ENCODE measurements at places on chromosomes 7 and 10.
A peak's percentile ranks its signal among the peaks of the same experiment; 100 is the strongest.

DNA sequence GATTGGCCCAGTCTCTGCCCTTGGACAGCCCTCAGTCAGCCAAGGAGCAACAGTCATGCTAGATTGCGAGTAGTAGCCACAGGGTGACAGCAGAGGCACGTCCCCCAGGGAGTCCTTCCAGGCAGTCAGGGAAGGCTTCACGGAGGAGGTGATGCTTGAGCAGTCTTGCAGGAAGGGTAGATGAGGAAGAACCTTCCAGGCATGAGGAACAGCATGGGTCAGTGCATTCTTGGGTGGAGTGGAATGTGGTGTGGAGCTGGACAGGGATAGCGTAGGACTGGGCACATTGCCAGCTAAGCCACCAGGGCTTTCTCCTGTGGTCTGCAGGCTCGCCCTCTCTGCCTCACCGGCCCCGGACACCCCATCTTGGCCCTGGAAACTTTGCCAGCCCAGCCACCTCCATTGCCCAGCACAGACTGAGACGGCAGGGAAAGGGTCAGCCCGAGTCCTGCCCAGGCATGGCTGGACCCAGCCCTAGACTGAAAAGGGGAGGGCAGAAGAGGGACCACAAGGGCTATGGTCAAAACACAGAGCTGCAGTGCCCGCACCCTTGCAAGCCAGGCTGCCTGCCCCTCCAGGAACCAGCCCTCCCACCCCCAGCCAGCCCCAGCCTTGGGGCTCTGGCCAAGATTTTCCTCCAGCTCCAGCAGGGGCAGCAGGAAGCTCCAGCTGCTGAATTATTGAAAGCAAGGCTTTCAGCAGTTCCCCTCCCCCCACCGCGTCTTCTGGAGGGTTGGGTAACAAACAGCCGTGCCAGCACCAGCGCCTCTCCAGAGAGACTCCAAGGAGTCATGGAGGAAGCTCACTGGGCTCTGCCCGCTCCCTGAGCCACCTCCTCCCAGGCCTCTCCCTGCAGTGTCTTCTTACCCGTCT is 18.7 kb downstream of the SRRM3 start:
- peak; percentile 10 for DNase-seq

GRCh38 chr7:116986611-116987565 is 33.6 kb downstream of the ST7 start:
- no peak for DNase-seq

- no peak for DNase-seq
These were observed 718.8 kb downstream of the MAGI2 start for GRCh38 chr7:78734626-78735025.

GRCh38 chr7:146119002-146119401 is 2.4 kb downstream of the CNTNAP2 start:
- no peak for DNase-seq

- DNase-seq = no peak
These were observed 521.6 kb upstream of the SORCS1 start for GRCh38 chr10:107686095-107686494.

GRCh38 chr10:11148142-11149028 is 130.7 kb downstream of the CELF2 start:
- DNase-seq = no peak

- DNase-seq = no peak
These were observed 266 bp upstream of the MDFIC start for GRCh38 chr7:114921631-114922025.

GRCh38 chr7:95059842-95060313 is 152.5 kb downstream of the PPP1R9A start:
- DNase-seq = no peak

DNA sequence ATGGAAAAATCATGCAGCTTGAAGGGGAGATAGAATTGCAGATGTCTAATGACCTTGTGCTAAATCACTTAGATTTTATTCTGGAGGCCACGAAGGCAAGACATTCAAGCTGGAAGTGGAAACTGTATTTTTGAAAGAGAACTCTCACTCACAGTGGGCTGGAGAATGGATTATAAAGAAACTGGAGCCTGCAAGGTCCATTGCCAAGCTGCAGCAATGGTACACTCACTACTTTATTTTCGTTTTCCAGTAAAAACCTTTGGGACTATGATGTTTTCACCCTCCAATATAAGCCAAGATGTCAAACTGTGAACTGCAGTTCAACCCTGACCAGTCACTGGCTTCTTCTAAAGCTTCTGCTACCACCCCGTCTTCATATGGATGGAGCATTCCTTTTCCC is 62.0 kb downstream of the SKIDA1 start:
- no peak for DNase-seq

GRCh38 chr10:96512524-96513304 is 1.0 kb downstream of the TLL2 start:
- no peak for DNase-seq

DNA sequence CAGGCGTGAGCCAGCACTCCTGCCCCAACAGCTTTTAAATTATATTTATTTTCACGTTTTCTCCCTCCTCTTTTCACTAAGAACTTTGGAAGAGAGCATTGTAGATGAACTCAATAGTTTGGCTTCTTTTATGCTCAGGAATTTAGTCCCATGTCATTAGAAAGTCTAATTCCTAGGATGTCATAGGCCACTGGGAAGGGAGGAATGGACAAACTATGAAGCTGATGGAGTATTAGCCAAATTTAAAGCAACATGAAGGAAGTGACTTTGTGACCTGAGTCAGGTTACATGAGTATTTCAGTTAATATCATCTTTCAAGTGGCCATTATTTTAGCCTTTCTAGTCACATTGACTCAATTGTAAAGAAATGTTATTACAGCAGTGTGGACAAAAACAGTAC is 18.0 kb upstream of the OPN4 start:
- no peak for DNase-seq

- no peak for DNase-seq
These were observed 23.7 kb upstream of the NUB1 start for GRCh38 chr7:151317936-151318335.

DNA sequence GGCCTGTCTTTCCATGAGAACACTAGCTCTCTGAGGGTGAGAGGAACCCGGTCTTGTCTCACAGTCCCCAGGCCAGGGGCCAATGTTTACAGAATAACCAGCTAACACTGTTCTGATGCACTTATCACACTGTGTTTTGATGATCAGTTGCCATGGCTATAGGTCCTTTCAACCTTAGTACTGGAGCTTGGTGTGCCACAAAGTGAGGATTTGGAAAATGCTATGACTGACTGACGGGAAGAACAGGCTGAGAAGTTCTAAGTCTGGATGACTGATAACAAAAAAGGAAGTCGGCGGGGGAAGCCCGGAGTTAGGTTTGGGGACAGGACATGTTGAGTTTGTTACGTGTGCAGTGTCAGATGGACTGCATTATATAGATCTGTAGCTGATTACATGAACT is 141.8 kb downstream of the CTTNBP2 start:
- no peak for DNase-seq

DNA sequence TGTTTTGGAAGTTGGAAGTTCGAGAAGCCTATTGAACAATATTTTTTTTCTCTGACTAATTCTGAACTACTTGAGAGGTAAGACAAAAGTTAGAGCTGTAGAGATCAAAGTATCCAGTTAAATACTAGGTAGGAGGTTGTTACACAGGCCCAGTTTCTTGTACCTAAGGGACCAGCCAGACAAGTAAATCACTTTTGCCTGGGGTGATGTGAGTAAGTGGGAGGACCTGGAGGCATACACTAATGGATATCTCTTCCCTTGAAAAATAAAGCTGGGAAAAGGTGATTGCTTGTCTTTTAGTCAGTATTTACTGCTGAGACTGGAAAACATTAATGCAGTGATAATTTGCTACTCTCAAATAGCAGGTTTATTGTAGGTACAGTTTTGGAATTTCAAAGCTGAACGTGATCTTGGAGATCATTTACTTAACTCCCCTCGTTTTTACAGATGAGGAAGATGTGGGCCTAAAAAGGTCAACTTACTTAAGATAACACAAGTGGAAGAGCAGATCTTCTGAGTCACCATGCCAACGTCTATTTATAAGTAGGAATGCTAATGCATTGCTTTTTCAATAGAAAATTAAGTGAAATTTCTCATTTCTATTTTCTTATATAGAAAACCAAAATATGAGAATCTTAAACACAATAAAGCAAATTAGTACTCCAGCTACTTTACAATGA is 181.3 kb downstream of the PPP1R9A start:
- no peak for DNase-seq

Data from AG09319 (cell line).